Activated T-helper 1 cell treated with anti-CD3 and anti-CD28 coated beads, Interleukin-12 subunit alpha, Interleukin-12 subunit beta, Interleukin-2, Interleukin-4 antibody, amounts not matched to agents 30 ng/mL and 10 ng/mL and 1 ng/mL, durations not matched to agents 14 hours and 24 hours and 36 hours (primary cell): ENCODE measurements at places on chromosomes 1 and 21.

- no peak for DNase-seq
These were observed 80.7 kb downstream of the TBX15 start for GRCh38 chr1:118907466-118907865.

- DNase-seq: no peak
These were observed 688 bp upstream of the CHD5 start for GRCh38 chr1:6180707-6181311.

GRCh38 chr1:112533029-112533428 is 24.3 kb downstream of the WNT2B start:
- no peak for DNase-seq

GRCh38 chr1:165842671-165843129 is 15.3 kb downstream of the UCK2 start:
- no peak for DNase-seq

GRCh38 chr1:161710560-161710959 is 3.5 kb downstream of the FCRLA start:
- no peak for DNase-seq

- DNase-seq: no peak
These were observed 487.6 kb downstream of the DPYD start for GRCh38 chr1:97433094-97433823.

GRCh38 chr1:73947009-73947408 is 251.0 kb downstream of the LRRIQ3 start:
- DNase-seq: no peak

DNA sequence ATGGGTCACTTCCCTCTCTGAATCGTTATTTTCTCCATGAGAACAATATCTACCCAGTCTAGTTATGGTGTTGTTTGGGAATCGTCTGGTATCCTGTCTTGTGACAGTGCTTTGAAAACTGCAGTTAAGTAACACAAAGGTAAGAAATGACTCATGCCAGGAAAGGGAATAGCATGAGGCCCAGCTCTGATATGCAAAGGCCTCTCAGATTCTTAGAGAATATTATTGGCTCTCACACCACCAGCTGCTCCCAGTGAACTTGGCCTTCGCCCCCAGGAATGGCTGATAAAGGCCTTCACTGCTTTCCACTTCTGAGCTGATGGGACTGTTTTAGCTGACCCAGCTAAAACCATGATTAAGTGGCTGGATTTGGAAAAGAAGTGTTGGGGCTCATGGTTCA is 27.1 kb downstream of the NEK2 start:
- no peak for DNase-seq

GRCh38 chr1:87478231-87478630 is 149.6 kb downstream of the LMO4 start:
- no peak for DNase-seq

- no peak for DNase-seq
These were observed 26.1 kb downstream of the CD58 start for GRCh38 chr1:116544588-116545358.

- DNase-seq: no peak
These were observed 83.9 kb downstream of the DTL start for GRCh38 chr1:212119397-212119837.

- DNase-seq: no peak
These were observed 7.2 kb downstream of the RPAP2 start for GRCh38 chr1:92306020-92306419.

DNA sequence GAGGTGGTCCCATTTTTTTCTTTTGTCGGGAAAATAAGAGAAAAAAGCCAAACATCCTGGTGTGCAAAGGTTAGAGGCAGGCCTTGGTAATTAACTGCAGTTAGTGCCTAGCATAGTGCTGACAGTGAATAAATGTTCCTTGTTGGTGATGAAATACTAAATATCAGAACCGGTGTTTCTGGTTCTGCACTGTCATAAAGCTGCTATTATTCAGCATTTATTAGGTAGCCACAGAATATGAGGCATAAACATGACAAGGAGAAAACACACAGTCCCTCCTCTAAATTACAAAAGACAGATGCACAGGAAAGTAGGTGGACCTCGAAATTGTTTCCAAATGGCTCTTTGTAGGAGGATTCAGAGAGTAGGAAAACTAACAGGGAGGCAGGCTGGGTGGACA is 122.0 kb upstream of the ADGRL2 start:
- no peak for DNase-seq

GRCh38 chr1:203663294-203663693 is 36.7 kb downstream of the ATP2B4 start:
- DNase-seq: no peak

GRCh38 chr1:18009478-18009961 is 98.1 kb upstream of the IGSF21 start:
- no peak for DNase-seq

DNA sequence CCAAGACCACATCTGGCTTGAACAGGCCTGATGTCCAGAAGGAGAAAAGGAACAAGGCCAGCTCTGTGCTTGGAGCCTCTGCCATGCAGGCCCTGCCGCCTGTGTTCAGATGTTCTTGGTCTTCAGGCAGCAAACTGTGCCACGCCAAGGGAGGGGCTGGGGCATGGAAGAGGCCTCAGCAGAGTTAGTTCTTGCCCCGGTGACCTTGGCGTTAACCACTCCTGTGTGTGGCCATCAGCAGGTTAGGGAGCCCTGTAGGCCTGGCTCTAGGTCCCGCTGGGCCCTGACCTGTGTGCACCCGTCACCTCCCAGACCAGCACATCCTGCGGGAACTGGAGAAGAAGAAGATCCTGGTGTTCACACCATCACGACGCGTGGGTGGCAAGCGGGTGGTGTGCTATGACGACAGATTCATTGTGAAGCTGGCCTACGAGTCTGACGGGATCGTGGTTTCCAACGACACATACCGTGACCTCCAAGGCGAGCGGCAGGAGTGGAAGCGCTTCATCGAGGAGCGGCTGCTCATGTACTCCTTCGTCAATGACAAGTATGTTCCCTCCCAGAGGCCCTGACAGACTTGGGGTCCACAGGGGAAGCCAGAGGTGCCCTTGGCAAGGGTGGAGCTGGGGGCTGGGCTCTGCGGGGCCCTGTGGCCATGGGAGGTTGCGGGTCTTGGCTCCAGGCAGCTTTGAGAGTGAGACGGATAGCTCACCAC is 7.1 kb downstream of the ZC3H12A start:
- DNase-seq: no peak

DNA sequence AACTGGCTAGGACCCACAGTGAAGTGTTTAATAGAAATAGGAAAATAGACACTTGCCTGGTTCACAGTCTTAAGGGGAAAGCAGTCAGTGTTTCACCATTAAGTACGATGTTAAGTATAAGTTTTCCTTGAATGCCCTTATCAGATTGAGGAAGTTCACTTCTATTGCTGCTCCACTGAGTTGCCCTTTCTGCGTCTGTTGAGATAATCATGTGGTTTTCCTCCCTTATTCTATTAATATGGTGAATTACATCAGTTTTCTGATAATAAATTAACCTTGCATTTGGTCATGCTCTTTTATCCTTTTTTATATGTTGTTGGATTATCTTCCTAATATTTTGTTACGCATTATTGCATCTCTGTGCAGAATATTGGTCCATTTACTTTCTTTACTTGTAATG is 21.4 kb downstream of the UTS2 start:
- no peak for DNase-seq

DNA sequence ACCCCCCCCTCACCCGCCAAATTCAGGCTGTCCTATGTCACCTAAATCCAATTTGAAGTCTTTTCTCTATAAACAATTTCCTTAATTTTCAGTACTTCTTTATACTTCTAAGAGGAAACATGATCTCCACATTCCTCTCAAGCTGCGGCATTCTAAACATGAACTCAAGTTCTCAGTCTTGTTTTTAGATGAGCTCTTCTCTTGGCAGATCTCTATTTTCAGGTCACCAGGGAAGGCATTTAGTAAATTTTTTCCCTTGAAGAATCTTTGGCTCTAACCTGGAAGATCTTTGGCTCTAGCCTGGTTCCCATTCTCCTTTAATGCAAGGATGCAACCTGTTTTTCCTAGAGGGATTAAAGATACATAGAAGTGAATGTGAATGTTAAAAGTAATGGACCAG is 193.4 kb downstream of the ATG4C start:
- no peak for DNase-seq

- DNase-seq: no peak
These were observed 14.8 kb downstream of the CTSK start for GRCh38 chr1:150793221-150793620.

DNA sequence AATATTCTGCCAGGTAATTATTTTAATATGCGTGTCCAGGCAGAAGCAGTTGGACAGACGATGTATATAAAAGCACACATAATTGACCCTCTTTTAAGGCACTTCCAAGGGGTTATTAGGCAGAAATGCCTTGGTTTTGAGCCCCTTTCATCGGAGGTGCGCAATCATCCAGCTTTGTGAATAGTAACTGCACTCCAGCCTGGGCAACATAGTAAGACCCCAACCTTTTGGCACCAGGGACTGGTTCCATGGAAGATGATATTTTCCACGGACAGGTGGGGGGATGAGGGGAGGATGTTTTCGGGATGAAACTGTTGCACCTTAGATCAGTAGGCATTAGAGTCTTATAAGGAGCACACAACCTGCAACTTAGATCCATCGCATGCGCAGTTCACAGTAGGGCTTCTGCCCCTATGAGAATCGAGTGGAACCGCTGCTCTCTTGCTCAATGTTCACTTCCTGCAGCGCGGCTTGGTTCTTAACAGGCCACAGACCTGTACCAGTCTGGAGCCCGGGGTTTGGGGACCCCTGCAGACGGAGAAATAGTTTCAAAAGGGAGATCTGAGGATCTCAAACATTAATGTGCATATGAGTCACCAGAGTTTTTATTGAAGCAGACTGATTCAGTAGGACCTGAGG is 1.8 kb upstream of the MCOLN2 start:
- no peak for DNase-seq

DNA sequence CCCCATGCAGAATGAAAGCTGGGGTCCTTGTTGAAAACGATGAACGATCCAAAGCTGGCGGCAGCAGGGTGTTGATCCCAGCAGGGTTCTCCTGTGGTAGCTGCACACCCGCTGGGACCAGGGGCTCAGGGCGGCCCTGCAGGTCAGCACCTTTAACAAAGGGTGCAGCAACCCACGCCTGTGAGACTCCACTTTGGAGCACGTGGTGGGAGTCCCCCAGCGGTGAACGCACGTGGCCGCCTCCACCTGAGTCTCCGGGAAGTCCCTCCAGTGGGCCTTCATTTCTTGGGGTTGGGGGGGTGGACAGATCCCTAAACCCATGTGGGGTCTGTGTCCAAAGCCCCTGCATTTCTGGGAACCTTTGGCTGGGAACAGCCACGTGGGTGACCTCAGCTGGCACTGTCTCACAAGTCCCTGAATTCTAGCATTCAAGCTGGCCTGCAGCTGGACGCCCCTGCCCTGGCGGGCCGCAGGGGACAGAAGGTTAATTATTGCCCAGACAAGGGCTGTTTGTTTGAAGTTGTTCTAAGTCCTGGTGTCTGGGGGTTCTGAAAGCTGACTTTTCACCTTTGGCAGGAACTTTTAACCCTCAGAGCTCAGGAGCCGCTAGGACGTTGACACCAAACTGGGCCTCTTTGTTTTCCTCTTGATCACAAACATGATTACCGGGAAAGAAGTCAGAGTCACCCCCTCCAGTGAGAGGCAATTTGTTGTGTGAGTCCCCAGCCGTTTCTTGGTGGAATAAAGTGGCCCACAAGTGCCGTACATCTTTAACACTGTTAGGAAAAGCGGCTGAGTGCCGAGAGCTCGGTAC is 64.5 kb downstream of the COL18A1 start:
- no peak for DNase-seq

DNA sequence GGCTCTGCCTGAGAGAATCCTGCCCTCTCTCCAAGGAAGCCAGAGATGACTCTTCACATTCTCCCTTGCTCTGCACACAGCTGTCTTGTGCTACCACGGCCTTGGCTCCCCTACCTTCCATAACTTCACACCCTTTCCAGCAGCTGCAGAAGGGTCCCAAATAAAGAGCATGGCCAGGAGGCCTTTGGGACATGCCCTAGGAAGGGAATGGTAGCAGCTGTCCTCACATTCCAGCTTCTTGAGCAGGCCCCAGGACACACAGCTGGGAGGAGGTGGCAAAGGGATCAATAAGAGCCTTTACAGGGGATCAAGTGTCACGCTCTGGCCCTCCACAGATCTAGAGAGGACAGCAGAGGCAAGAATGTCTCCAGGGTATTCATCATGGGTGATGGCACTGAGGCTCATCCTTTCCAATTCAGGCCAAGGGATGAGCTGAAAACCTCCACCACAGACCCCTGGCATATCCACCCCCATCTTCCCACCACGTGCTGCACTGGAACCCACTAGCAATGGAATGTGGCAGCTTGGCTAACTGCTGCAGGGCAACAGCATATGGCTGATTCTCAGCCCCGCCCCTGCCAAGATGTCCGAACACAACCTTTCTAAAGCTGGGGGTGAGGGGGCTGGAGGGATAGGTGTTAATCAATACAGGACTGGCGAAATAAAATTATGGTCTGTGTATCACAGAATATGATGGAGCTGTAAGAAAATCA is 17.8 kb upstream of the RAB29 start:
- DNase-seq: no peak

GRCh38 chr1:115429884-115430283 is 91.8 kb upstream of the NGF start:
- no peak for DNase-seq

GRCh38 chr21:14916676-14917141 is 148.1 kb downstream of the NRIP1 start:
- no peak for DNase-seq

DNA sequence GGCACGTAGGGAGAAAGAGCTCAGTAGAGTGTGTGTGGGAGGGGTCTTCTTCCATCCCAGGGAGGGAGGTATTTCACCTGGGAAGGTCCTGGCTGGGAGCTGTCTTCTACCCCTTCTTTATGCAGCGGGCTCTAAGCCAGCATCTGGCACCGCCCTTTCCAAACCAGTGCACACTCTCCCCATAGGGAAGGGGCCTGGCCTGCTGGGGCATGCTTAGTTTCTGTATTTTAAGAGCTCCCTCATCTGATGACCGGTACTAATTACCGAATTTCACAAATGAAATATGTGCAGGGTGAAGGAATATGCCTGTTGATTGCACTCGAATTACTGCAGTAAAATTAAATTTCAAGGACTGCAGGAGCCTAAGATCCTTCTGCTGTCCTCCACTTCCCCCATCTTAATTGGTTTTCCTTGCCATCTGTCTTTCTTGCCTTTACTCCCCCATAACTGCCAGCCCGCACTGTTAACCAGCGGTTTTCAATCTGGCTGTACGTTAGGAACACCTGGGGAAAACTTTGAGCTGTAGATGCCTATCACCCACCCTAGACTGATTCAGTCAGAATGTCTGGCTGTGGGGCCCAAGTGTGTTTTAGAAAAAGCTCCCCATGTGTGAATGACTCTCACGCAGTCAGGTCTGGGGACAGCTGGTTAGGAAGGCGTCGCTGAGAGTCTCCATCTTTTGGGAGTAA is 20.1 kb downstream of the GALNT2 start:
- no peak for DNase-seq

DNA sequence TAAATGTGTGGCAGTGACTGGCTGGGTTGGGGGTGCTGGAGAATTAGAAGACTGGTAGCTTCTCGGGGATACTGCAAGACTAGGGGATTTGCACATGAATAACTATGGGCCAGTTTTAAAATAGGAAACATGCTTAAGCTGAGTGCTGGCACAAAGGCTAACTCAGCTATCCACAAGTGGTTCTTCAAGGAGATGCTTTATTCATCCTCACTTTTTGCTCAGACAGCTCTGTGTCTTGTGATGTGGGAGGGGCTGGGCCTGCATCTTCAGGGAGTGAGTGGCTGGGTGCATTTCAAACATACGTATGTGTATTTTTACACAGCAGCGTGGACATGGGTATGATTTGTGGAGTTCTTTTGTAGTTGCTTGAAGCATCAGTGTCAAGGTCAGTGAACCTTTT is 2.3 kb downstream of the COQ8A start:
- DNase-seq: no peak
